ENCODE measurements at places on chromosomes 5 and 9.

- DNase-seq: no peak
These were observed 21.5 kb upstream of the LPCAT1 start for GRCh38 chr5:1545126-1545804.

GRCh38 chr5:14425559-14425958 lies 156.0 kb upstream of the OTULINL start:
- no peak for DNase-seq

- DNase-seq: peak; percentile 97
These were observed 1.4 kb upstream of the SPAAR start for GRCh38 chr9:35907711-35908503.

DNA sequence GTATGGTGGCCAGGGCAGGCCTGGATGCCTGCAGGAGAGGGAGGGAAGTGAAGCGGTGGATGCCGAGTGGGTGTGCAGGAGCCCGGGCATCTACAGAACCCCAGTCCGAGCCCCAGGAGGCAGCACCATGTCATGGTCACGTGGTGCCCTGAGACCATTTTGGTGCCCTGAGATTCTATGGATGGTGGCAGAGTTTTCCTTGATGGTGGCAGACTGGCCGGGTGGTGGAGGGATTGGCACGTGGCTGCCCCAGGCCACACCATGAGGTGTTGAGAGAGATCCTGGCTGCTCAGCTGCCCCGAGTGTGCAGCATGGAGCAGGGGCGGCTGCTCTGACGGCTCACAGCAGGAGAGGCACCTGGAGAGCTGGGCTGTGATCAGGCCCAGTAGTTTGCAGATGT lies 52.3 kb downstream of the SYK start:
- DNase-seq: no peak

- peak; percentile 50 for DNase-seq
These were observed 20.5 kb upstream of the PSD2 start for GRCh38 chr5:139774980-139775661.

GRCh38 chr5:137887831-137888230 lies 1.4 kb upstream of the PKD2L2 start:
- DNase-seq: no peak

DNA sequence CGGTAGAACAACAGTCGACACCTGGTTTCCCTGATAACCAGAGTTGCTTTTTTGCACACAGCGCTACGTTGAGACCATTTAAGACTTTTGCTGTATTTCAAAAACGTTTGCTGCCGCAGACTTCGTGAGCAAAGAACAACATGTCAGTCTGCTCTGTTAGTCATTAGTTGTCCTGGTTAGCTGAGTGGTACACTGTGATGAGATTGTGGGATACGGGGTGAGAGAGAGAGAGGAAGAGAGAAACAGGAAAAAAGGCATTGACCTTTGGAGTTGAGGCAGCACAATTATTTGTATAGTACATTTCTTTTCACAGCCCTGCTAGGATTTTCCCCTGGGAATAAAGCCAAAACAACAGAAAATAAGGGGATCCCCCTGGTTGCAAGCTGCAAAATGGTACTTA lies 306.1 kb upstream of the WWC1 start:
- DNase-seq: no peak

GRCh38 chr5:58486290-58486689 lies 4.9 kb upstream of the GAPT start:
- DNase-seq: no peak

DNA sequence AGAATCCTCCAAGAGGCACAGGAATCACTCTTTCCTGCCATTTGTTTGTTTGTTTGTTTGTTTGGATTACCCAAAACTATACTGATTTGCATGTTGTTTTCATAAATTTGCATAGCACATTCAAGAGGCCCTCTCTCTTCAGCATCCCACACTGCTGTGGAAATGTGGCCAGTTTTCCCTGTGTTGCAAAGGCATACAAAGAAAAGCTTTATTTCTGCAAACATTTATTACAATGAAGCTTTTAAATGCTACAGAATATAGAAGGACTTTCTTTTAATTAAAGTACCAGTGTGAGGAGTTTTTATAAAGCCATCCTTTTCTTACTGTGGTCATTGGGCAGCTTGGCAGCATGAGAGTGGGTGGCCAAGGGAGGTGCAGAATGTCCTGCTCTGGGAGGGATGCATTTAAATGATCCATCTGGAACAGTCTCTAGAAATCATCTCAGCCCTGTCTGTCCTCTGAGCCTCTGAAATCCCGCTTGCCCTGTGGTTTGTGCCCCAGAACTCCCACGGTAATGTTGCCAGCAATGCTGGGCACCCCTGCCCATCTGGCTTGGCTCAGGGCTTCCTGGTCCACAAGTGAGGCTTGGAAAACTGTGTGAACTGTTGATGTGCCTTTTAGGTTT lies 356.8 kb upstream of the KIF2A start:
- DNase-seq: no peak

DNA sequence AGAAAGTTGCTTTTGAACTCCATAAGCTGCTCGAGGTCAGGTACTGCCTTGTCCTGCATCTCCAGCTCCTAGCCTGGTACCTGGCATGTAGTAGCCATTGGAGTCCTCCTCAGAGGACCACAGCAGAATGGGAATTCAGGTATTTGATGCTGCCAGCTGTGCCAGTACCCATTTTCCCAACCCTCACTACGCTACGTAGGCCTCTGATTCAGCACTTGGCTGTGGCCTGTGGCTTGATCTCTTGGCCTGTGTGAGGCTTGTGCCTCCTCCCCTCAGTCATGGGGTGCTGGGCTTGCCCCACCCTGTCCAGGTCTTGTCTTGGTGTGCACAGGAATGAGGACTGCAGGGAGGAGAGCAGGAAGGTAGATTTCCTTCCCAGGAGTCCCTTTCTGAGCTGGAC lies 11.8 kb downstream of the OTULIN start:
- no peak for DNase-seq

DNA sequence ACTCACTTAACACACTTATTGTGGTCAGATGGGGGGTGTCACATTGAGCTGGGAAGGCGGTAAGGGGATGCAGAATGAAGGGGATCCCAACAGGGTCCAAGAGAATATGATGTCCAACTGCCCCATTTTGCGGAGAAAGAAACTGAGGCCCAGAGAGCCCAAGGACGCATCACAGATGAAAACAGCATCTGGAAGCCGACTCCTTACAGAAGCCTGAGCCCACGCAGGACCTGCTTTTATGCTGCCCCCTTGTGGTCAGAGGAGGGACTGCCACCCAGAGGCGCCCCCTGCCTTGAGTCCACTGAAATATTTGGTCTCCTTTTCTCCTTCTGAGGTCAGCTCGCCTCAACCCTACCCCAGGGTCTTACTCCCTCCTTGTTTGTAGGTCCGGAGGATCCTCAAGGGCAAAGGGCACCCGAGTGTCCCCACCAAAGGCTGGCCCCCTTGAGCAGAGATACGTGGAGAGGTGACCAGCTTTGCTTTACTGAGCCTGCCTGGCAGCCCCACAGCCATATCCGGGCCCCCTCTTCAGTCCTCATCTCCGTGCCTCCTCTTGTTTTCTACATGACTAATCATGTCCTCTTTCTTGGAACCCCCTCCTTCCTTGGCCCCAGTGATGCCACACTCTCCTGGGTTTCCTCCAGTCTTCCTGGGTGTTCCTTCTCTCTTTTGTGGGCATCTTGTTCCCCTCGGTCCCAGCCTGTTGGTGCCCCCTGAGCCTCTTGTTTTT lies 30.0 kb upstream of the TTLL11 start:
- peak; percentile 57 for DNase-seq

DNA sequence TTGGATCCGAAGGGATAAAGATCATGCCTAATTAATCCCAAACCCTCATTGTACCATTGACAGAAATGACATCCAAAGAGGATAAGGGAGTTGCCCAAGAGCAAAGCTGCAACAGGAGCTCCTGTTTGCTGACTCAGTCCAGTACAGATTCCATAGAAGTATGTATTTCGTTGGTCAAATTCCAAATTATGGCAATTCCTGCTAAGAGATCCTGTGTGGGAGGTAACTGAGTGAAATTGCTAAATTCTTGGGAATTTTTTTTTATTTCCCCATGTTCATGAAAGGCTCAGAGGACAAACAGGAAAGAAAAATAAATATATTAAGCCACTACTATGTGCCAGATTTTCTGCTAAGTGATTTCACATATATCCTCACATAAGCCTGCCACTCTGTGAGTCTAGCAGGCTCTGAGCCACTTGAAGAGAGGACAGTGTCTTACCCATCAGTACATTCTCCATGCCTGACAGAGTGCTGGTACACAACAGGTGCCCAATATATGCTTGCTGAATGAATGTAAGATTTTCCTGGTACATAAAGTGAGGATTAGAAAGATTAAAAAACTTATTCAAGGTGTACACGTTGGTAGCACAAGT lies 132.7 kb downstream of the GLIS3 start:
- peak; percentile 90 for DNase-seq

- no peak for DNase-seq
These were observed 389.8 kb downstream of the NR2F1-AS1 start for GRCh38 chr5:93191035-93191817.

DNA sequence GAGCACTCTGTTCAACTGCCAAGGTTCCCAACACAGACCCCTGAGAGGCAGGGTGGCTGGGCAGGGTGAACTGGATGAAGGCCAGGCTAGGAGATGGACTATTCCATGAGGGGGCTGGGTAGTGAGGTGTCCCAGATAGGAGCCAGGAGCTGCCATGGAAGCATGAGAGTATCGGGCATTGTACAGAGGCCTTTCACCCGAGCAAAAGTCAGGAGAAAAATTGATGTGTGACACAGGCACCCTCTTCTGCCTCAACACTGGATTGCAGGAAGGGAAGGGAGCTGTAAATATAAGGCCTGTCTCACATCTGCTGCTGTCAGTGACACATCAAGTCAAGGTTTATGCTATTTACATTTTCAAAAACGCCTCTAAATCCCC lies 74.6 kb downstream of the UBAP1 start:
- DNase-seq: no peak

DNA sequence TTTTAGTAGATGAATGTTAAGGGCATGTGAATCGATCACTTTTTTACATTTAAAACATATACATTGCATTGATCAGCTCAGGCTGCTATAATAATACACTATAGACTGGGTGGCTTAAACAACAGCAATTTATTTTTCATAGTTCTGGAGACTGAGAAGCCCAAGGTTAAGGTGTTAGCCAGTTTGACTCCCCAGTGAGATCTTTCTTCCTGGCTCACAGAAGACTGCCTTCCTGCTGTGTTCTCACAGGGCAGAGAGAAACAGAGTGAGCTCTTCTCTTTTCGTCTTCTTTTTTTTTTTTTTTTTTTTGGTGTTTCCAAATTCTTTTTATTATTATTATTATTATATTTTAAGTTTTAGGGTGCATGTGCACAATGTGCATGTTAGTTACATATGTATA lies 56.4 kb downstream of the SPEF2 start:
- DNase-seq: no peak

GRCh38 chr5:160293901-160294561 lies 18.3 kb downstream of the CCNJL start:
- DNase-seq: peak; percentile 6

- DNase-seq: no peak
These were observed 2.2 kb upstream of the ANXA6 start for GRCh38 chr5:151159649-151160373.

GRCh38 chr9:14978022-14979000 lies 68.1 kb upstream of the FREM1 start:
- DNase-seq: no peak

GRCh38 chr9:130905125-130905901 lies 8.7 kb upstream of the QRFP start:
- no peak for DNase-seq

DNA sequence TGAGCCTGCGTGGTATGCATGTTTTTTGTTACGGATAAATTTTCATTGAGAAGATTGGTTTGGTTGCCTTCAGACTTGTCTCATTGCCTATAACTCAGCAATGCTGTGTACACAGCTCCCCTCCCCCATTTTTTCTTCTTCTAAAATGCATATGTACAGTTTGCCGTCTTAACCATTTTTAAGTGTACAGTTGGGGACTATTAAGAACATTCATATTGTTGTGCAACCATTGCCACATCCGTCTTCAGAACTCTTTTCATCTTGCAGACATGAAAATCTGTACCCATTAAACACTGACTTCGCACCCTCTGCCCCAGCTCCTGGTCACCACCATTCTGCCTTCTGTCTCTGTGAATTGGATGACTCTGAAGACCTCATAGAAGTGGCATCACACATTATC lies 6.2 kb downstream of the EXOC3 start:
- DNase-seq: no peak

GRCh38 chr9:18788256-18788655 lies 244.8 kb downstream of the SAXO1 start:
- DNase-seq: no peak

DNA sequence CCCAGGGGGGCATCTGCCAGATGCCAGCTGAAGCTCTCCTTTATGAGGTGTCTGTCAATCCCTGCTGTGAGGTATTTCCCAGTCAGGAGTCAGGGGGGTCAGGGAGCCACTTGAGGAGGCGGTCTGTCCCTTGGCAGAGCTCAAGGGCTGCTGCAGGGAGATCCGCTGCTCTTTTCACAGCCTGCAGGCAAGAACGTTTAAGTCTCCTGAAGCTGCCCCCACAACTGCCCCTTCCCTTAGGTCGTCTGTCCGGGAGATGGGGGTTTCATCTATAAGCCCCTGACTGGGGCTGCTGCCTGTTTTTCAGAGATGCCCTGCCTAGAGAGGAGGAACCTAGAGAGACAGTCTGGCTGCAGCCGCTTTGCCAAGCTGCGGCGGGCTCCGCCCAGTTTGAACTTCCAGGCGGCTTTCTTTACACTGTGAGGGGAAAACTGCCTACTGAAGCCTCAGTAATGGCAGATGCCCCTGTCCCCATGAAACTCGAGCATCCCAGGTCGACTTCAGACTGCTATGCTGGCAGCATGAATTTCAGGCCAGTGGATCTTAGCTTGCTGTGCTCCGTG lies 148.3 kb downstream of the RPS23 start:
- no peak for DNase-seq

- no peak for DNase-seq
These were observed 1.6 kb upstream of the CD72 start for GRCh38 chr9:35619800-35620158.

GRCh38 chr9:116309900-116310611 lies 156.5 kb downstream of the PAPPA start:
- DNase-seq: no peak

DNA sequence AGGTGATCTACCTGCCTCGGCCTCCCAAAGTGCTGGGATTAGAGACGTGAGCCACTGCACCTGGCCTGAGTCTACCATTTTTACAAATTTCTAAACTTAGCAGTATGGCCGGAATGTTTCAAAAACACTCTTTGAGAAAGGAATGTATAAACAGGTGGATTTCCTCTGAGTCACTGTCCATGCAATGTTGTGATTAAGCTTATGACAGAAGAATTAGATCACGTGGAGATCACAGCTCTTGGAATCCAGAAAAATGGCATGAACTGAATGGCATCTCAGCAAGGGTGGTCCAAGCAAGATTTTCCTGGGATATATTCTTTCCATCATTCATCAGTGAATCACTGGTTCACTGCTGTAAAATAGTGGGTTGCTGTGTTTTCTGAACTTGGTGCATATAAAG lies 865.0 kb downstream of the PTPRD start:
- peak; percentile 2 for DNase-seq

DNA sequence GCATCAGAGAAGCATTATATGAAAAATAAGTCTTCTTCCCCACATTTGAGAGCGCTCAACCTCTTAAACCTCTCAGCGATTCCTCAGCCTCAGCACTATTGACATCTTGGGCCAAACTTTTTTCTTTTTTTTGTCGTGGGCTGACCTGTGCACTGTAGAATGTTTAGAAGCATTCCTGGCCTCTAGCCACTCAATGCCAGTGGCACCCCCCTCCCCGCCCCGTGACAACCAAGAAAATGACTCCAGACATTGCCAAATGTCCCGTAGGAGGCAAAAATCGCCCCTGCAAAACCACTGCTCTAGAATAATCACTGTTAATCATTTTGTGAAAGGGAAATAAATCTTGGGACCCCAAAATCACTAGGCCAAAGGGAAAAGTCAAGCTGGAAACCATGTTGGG lies 129.1 kb upstream of the BOD1 start:
- DNase-seq: no peak
